Stimulated activated CD4-positive, alpha-beta T cell treated with anti-CD3 and anti-CD28 coated beads, Interleukin-4, amount 100 ng/mL, for 1 hour (primary cell): ENCODE measurements at places on chromosomes 7 and 10.

DNA sequence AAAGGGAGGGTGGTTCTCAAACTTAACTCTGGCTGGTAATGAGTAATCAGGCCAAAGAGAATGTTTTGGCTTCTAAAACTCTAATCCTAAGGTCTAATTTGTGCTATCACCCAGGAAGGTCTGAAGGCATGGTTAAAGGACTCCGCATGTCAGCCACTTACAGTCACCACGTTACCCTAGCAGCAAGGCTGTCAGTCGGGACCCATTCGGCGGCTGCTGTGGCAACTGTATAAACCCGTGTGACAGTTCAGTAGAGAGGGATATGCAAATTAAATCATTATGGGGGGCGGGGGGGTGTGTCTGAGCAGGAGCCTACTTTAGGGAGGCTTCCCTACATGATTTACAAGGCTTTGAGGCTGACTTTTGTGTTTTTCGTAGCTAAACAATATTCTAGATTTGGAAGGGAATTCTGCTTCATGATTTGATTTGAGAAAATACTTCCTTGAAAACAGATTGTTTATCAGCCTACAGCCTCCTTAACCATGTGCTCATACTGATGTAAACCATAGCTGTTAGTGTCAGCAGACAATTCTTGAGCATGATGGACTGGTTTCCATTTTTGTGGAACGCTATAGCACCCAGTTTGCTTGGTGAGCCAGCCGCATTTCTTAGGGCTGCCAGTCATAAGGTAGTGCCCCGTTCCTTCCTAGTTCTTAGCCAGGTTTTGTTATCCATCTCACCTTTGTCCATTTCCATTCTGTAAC lies 284.4 kb downstream of the USP6NL start:
- DNase-seq, result no peak

DNA sequence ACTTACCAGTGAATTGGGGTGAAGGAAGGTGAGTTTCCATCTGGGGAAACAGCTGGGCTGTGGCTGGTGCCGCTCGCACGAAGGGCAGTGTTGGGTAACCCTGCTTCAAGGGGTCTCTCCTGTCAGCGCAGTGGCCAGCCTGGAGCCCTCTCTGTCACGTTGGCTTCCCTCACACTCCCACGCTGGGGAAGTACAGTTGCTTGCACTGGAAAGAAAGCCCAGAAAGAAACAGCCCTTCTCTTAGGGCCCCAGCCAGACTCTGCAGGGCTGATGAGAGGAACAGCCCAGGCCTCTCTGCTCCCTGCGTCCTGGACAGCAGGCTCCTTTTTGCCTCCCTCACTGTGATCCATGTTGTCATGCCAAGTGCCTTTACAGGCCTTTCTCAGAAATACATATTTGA lies 40.3 kb upstream of the TRIM8 start:
- no peak for DNase-seq

DNA sequence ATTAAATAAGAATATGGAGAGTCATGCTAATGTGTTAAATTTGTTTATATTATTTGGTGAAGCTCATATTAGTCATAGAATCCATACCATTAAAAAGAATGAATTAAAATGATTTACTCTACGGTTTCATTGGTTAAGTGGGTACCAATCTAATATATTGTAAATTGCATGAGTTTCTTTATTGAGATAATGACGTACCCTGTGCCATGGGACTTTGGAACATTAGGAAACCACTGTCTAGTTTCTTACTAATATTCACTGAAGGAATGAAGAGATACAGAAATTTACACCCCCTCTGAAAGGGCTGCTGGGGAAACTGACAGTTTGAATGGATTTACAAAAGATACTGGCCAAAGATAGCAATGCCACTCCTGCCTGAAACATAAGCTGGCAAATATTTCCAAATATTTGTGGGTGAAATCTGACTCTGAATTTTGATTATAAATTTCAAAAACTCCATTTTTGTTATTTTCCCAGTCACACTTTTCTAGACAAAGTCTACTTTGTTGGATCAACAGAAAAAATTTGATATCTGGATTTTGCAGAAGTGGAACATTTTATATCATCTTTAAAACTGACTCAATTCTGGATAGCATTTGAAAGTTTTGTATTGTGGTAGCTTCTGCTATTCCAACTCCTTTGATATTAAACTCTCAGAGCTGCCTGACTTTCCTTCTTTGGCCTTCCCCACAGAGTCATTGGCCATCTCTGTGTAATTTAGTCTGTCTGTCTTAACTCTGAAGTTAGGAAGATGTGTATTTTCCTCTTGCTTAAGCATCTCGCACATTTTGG lies 22.3 kb downstream of the MDFIC start:
- DNase-seq, result no peak

GRCh38 chr7:107661865-107662379 lies 1.3 kb downstream of the SLC26A4 start:
- no peak for DNase-seq

DNA sequence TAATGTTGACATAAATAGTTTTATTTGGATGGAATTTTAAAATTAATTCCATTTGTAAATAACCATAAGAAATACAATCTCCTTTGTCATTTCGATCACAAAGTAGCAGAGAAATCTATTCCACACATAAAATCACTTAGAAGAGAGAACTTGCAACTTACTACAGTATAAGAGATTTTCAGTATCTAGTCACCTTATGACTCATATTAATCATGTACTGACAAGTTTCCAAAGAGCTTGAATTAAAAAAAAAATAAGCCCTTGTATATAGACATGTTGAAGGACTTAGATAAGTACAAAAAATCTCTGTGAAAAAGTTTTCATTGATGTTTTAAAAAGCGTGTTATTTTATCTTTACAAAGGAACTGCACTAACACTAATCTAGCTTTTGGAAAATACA lies 207.1 kb upstream of the ETV1 start:
- DNase-seq, result no peak

GRCh38 chr10:90398566-90398965 lies 459.3 kb downstream of the HTR7 start:
- no peak for DNase-seq

- DNase-seq, result no peak
Measured at GRCh38 chr10:126595160-126595559, 75.3 kb downstream of the C10orf90 start.

DNA sequence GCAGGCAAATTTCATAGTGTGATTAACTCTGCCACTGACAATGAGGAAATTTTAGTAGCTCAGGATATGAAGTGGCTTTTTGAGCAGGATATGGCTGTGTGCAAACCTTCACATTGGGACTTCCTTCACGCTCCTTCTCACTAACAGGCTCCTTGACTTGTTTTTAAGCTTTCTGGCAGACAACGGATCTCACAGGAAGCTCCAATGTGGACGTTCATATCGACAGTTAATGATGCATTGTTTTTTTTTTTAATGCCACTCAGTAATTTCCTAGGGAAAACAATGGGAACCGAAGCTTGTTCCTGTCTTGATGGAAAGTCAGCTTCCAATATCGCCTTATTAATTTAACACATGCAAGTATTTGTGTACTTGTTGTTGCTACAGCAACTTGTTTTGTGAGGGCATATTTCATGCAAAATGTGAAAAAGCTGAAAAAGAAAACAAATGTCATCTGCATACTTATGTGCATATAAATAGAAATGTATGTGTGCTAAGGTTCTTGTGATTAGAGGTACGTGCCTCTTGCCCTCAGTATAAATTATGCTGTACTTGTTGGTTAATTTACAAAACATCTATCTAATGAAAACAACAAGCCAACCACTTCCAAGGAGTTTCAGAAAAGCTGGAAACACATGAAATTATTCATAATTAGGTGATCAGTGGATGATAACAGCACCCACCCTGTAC lies 84.7 kb downstream of the NRP1 start:
- no peak for DNase-seq

DNA sequence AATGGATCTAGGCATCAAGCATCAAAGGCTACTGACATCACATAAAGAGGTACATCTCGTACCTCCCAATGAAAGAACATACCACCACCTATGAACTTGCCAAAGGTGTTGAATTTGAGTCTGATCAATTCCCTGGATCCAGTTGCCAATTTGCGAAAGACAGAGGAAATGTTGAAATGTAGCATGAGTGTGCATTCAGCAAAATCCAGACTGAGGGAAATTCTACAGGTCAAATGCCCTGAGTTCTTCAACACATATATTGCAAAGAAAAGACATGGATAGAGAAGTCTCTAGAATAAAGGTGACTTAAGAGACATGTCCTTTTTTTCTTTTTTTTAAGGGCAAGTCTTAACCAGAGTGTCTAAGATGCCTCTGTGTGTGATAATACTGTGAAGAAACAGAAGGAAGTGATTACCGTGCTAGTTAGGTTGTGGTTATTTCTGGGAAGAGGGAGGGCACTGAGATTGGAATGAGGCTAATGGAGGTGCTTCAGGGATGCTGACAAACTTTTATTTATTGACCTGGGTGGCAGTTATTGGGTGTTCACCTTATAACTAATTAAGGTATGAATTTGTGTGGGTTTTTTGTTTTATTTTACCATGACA lies 128.7 kb downstream of the SAMD9 start:
- DNase-seq, result no peak

GRCh38 chr7:140494867-140495266 lies 15.6 kb upstream of the MKRN1 start:
- no peak for DNase-seq
